Cortex of kidney (tissue), 1 donor: ENCODE measurements at places on chromosomes 12 and 14.

GRCh38 chr14:65302571-65303189 is 109.8 kb upstream of the FUT8 start:
- no peak for DNase-seq

GRCh38 chr14:99630202-99630601 is 14.7 kb upstream of the HHIPL1 start:
- DNase-seq = no peak

GRCh38 chr12:64671681-64672080 is 61.4 kb downstream of the RASSF3 start:
- no peak for DNase-seq

DNA sequence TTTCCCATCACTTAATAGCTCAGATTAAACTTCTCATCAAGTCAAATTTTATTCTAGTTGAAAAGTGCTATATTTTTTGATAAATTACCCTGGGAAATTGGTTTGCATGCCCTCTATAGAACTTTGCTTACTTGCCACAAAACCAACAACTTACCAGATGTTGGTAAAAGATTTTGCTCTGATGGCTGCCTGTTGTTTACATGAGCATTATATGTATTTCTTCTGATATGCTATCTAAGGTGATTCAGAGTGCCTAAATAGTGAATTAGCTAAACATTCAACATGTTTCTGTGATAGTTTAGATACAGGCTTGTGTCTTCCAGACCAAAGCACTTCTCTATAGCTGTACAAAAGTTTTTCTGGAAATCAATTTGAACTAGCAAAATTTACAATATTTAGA is 51.0 kb downstream of the PPM1A start:
- no peak for DNase-seq

- no peak for DNase-seq
Observed at GRCh38 chr12:104181313-104181712, 34.3 kb upstream of the TXNRD1 start.

GRCh38 chr12:42447371-42447786 is 121.4 kb downstream of the PPHLN1 start:
- no peak for DNase-seq

DNA sequence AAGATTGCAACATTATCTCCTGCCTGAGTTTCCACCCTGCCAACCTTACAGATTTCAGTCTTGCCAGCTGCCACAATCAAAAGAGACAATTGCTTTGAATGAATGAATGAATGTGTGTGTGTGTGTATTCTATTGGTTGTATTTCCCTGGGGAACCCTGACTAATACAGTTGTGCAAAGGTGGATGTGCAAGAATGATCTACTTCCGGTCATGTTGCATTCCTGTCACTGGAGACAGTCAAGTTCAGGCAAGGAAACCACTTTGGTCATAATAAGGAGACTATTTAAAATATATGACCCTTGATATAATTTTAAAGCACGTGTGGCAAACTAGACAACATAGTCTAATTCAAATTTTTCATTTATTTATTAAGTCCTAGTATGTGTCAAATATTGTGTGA is 13.1 kb downstream of the RERG start:
- no peak for DNase-seq

GRCh38 chr12:115941362-115941761 is 336.1 kb downstream of the MED13L start:
- no peak for DNase-seq
